Cortex of kidney (tissue), 1 donor: ENCODE measurements at places on chromosomes 2 and 18.

DNA sequence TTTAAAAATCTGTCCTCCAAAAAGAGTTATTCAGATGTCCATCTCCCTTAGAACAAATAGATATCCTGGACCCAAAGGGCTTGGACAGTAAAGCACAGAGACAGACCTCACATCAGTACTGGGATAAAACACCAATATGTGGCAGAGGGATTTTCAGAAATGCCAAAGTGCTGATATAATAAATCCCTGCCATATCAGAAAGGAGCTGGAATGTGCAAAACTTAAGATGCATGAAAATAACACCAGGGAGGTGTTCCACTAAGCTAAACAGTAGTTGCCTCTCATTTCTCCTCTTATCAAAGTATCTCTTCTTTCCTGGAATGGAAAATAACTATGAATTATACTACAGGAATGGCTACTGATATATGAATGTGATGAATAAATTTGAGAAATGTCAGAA lies 13.2 kb downstream of the USP40 start:
- no peak for DNase-seq

GRCh38 chr2:162574615-162575452 lies 230.9 kb downstream of the GCA start:
- no peak for DNase-seq

- no peak for DNase-seq
Observed at GRCh38 chr2:25349397-25349796, 7.7 kb upstream of the DNMT3A start.

DNA sequence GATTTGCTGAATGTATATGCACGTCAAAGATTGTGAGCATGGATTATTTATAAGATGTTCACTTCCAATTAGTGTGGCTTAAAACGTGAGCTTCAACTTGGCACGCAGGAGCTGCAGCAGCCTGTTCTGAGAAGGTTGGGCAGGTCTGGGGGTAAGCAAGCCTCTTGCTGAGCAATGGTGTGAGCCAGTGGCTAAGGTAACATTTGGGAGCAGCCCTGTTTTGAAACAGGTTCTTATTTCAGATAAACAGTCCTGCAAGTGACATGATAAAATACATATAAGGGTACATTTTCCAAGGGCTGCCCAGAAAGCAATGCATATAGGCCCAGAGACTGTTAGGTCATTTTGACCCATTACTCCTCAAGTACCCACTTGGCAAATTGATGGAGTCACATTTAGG lies 415.3 kb downstream of the ZNF521 start:
- DNase-seq, result no peak

- DNase-seq, result no peak
Observed at GRCh38 chr2:179129574-179130238, 79.8 kb upstream of the CCDC141 start.

- DNase-seq, result no peak
Observed at GRCh38 chr2:42756966-42757513, 6.9 kb downstream of the OXER1 start.

- DNase-seq, result no peak
Observed at GRCh38 chr2:239303711-239304532, 96.9 kb downstream of the HDAC4 start.

DNA sequence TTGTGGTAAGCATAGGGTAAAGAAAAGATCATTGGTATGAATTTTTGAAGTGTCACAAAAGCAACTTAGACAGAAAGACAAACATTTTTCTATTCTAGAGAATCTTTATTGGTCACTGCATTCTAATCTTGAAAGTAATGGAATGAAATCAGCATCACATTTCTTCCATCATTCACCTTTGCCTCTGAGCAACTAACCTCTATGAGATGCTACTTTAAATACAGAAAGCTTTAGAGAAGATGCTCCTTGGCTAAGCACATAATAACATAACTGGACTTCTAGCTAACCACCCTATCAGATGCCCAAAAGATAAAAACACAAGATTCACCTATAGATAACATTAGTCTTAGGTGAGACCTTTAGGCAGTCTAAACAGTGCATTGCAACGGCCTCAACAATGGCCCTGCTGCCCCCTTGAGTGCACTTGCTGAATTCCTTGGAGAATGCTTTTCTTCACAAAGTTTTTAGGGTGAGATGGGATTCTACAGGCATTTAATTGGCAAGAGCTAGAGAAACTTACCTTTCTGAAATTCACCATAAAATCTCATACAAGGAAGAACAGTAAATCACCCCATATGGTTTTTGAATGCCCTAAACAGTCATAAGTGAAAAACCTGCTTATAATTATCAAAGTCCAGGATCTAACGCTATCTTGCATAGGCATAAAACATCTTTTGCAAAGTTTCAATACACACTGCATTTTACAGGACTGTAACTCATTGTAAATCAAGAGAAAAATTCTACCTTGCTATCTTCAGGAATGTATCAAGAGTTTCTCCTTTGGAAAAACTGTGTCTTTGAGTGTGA lies 791.3 kb upstream of the CHAC2 start:
- DNase-seq, result no peak

DNA sequence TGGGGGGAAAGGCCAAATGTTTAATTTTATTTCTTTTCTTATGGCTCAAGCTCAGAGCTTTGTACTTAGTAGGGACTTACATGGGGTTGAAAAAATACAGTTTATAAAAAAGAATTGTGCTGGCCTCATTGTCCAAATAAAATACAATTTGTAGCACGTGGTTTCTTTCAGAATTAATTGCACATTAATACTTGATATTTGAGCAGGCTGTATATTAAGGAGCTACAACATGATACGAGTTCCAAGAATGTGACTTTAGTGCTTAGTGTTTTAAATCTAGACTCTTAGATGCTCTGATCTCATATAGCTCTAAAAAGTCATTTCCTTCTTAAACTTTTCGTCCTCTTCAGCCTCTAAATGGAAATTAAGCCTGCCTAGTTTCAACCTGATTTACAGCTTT lies 46.4 kb upstream of the RASGRP3 start:
- no peak for DNase-seq

- no peak for DNase-seq
Observed at GRCh38 chr2:69753659-69754363, 11.9 kb downstream of the ANXA4 start.

DNA sequence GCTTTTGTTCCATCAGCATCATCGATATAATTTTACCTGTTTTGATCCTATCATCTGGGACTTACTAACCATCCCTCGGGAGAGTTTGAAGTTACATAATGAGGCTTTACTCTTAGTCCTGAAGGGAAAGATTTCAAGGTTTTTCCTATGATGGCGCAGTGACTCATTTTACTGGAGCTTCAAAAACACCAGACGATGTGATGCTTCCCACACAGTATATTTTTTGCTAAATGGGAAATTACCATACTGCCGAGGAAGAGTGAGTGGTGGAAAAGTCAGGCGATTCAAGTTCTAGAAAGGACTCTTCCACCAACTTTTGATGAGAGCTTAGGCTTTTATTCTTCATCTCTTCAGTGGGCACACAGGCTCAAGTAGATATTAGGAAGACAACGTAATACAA lies 44.6 kb upstream of the GCG start:
- DNase-seq, result no peak

DNA sequence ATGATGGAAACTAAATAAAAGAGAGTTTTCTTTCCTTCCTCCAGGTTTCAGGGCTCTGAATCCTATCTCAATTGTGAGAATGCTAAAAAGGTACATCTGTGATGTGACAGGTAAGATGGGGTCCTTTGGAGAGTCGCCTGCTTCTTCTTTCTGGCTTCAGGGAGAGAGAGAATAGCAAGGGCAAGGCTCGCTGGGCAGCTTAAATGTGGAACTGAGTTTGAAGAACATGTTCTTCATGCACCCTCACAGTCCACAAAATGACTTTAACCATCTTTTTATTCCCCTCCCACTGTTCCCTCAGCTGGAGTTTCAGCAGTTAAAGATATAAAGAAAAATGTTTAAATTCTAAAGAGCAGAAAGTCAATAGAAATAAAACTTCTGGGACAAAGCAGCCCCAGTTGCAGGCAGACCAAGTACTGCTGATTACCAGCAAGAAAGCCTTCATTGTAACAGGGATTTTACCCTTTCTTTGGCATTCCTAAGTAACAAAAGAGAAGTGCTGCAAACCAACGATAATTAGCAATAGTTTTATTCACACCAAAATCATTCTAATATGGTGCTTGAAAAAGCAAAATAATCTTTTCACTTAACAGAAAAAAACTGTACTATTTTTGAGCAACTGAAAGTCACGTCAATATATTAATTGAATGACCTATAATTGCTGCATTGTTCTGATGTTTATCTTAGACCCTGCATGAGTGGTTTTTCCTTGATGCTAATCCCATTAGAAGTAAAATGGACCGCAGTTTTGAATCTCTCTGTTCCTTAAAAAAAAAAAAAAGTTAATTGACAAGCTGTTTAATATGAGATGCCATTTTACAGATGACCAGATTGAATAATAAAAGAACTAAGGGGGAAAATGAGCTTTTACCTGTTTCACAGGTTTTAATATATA lies 61.5 kb downstream of the LRP2 start:
- no peak for DNase-seq

DNA sequence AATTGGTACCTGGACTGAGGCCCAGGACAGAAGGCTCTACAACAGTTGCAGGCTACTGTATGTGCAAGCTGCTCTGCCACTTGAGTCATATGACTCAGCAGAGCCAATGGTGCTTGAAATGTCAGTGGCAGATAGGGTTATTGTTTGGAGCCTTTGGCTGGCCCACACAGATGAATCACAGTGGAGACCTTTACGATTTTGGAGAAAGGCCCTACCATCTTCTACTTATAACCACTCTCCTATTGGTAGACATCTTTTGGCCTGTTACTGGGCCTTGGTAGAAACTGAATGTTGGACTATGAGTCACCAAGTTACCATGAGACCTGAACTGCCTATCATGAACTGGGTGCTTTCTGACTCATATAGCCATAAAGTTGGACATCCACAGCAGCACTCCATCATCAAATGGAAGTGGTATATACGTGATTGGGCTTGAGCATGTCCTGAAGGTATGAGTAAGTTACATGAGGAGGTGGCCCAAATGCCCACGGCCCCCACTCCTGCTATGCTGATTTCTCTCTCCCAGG lies 88.9 kb upstream of the NRXN1 start:
- DNase-seq, result no peak

GRCh38 chr2:145325485-145325884 lies 805.6 kb upstream of the ZEB2 start:
- no peak for DNase-seq

- no peak for DNase-seq
Observed at GRCh38 chr2:162245781-162246180, 2.5 kb upstream of the FAP start.

- no peak for DNase-seq
Observed at GRCh38 chr2:150264442-150264841, 223.0 kb downstream of the RND3 start.

DNA sequence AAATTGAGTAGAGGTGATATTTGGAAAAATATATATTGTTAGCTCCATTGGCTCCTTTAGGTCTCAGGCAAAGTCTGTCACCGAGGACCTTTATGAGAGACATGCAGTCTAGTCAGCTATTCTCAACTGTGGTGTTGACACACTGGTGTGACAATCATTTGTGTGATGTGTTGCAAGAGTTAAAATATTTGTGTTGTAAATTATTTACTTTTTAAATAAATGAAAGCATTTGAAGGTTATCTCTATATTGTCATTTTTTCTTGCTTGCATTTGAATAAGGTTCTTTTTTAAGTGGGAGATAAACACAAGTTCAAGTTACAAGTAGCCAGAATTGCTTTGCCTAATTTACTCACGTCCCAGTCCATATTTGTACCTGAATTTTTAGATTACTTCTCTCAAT lies 4.3 kb downstream of the REL start:
- no peak for DNase-seq
